ENCODE measurements at places on chromosomes 2 and 18.

- no peak for DNase-seq
Measured at GRCh38 chr2:53987336-53987921, 16.6 kb upstream of the PSME4 start.

DNA sequence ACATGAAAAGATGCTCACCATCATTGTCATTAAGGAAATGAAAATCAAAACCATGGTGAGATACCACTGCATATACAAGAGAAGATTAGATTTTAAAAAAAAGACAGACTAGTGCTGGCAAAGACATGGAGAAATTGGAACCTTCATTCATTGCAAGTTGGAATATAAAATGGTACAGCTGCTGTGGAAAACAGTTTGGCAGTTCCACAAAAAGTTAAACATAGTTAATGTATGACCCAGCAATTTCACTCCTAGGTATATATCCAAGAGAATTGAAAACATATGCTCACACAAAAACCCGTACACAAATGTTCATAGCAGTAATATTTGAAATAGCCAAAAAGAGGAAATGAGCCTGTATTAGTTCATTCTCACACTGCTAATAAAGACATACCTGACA is 33.7 kb upstream of the MBOAT2 start:
- DNase-seq = no peak

- peak; percentile 43 for DNase-seq
Measured at GRCh38 chr18:3995476-3996102, 459.5 kb downstream of the DLGAP1 start.

GRCh38 chr2:26711457-26712161 is 19.1 kb downstream of the KCNK3 start:
- DNase-seq = no peak

- no peak for DNase-seq
Measured at GRCh38 chr2:2324119-2324518, 7.0 kb downstream of the MYT1L start.

- DNase-seq = no peak
Measured at GRCh38 chr2:39127973-39128372, 7.1 kb upstream of the SOS1 start.

DNA sequence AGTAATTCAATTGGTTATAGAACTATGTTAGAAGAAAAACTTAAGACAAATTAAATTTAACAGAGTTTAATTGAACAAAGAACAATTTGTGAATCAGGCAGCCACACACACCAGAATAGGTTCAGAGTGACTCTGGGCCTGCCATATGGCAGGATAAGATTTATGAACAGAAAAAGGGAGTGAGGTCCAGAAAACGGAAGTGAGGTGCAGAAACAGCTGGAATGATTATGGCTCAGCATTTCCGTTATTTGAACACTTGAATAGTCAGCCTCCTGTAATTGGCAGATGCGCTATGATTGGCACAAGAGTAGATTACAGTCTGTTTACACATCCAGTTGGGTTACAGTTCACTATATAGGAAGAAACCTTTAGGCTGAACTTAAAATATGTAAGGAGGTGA is 99.0 kb downstream of the MBD2 start:
- DNase-seq = no peak

DNA sequence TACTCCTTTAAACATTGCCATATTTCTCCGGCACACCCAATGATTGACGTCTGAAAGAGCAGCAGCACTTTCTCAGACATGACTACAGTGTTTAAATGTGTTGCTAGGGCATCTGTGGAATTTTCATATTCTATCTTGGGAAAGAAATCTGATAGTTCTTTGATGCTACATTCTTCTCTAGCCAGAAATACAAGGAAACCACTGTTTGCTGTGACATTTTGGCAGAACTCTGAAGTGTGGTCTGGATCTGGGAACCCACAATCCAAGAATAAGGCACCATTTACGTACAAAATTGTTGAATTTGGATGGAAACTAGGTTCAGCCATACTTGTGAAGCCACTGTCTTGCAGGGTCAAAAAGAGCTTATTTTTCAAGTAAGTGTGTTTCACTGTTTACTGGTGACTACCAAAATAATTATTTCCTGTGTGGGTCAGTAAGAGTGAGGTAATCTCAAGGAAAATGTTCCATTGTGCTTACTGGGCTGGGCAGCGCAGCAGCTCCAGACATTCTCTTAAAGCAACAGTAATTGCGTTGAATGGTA is 21.3 kb upstream of the CD28 start:
- no peak for DNase-seq

DNA sequence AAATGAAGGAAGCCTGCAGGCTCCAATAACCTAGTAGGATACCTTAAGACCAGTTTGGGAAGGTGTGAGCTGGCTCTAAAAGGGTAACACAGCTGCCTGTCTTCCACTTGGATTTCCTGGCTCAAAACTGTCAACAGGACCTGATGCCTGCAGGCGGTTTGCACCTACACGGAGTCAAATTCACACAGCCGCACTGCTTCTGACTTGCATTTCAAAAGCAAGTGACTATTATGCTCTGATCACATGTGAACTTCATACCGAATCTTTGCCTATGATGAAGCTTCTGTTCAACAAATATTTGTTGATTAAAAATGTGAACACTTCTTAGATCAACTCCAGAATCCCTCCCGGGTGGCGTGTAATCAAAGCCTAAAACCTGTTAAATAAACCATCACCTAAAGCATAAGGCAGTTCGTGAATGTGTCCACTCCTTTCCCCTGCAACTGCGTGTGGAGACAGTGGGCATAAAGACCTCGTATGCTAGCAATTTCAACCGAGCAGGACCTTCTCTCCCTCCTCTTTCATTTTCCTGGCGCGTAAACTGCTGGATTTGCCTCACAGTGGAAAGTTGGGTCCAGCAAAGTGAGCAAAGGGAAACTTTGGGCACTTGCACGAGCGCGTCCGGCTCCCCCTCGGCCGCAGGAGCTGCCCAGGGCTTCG is 784 bp downstream of the CRACDL start:
- peak; percentile 28 for DNase-seq

GRCh38 chr2:6878549-6878948 is 972 bp downstream of the RSAD2 start:
- DNase-seq = no peak

- no peak for DNase-seq
Measured at GRCh38 chr18:23719634-23720201, 30.5 kb downstream of the LAMA3 start.

DNA sequence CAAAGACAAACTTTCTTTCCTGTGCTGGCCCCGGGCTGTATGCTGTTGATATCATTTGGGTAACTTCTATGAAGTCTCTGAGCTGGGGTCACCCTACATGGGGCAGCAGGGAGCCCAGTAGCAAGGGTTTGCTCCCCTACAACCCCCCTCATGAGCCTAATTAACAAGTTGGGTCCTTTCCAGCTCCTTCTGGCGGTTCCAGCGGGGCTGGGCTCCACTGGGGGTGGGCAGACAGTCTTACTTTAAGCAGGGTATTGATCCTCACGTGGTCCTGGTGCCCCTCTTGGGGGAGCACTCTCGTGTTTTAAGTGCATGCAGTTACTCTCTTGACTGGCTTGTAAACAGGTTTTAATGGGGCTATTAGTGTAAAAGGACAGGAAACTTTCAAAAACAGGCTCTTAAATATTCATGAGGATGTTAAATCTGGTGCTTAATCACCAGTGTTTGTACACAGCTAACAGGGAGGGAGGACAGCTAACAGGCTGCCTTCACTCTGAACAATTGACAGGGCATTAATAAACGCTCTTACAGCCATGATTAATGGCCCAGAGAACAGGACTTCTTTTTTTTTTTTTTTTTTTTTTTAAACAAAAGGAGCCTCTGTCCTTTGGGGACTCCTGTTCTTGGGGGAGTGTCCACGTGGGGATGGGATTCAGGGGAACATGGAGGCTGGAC is 36.6 kb upstream of the SKOR2 start:
- DNase-seq = no peak

- DNase-seq = no peak
Measured at GRCh38 chr2:60958800-60959199, 58.7 kb upstream of the PEX13 start.

DNA sequence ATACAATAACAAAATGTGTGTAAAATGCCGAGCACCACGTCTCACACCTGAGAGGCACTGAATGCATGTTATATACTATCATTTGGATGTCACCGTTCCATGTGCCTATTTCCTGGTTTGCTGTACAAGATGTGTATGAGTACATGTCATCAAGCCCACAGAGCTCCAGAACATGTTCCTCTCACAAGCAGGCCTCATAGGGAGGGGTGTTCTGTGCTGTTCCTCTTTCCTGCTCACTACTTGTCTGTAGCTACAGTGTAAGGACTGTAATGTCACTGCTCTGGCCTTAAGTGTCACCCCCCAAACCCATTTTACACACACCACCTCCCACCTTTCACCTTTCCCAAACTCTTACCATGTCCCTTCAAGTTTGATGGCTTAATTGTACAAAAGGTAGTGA is 1.8 kb downstream of the AFF3 start:
- DNase-seq = no peak

DNA sequence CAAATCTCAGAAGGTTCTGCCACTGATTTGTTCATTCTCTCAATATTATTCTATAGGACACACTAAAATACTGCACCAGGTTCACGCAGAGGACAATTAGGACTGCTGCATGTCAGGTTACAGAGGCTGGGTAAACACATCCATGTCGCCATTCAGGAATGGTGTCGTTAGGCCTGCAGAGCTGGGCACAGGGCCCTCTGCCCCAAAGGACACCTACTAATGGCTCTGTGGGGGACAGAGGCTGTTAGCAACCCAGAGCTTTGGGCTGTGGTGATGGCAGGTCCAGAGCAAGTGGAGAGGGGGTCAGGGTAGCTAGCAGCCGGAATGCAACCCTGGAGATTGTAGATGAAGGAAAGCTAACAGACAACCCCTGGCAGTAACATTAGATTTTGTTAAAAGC is 115.9 kb downstream of the TTC32 start:
- DNase-seq = no peak

- DNase-seq = no peak
Measured at GRCh38 chr2:205849136-205849535, 166.8 kb downstream of the NRP2 start.

- no peak for DNase-seq
Measured at GRCh38 chr2:11017921-11018320, 106.2 kb downstream of the KCNF1 start.

DNA sequence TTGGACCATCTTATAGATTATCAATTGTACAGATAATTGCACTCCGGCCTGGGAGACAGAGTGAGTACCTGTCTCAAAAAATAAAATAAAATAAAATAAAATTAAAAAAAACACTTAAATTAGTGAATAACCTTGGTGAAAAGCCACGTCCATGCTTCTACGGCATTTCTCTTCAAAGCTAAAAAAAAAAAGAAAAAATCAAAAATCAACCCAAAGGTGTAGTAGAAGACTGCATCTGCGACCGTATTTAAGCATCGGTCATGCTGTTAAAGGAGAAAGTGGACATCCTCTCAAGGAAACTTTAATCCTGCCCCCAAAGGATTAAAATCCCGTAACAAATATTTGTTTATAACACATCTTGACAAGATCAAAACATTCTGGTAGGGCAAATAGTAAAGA is 350 bp upstream of the RNF138 start:
- DNase-seq = no peak

DNA sequence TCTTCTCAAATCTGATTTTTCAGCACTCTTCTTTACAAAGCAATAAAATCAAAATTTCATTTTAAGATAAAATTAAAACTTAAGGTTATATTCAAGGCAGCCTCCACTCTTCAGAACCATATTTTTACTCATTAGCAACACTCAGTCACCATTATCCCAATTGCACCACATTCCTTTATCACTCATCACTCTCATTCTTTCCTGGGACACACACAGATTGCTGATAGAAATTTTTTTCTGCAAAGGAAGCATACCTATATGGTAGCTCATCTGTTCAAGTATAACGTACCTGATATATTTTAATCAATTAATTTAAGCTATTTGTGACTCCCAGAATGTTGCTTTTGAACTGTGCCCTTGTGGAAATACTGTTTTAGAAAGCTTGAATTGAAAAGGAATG is 1559.3 kb upstream of the ZEB2 start:
- no peak for DNase-seq

- DNase-seq = no peak
Measured at GRCh38 chr2:69947325-69947931, 14.0 kb downstream of the ASPRV1 start.

DNA sequence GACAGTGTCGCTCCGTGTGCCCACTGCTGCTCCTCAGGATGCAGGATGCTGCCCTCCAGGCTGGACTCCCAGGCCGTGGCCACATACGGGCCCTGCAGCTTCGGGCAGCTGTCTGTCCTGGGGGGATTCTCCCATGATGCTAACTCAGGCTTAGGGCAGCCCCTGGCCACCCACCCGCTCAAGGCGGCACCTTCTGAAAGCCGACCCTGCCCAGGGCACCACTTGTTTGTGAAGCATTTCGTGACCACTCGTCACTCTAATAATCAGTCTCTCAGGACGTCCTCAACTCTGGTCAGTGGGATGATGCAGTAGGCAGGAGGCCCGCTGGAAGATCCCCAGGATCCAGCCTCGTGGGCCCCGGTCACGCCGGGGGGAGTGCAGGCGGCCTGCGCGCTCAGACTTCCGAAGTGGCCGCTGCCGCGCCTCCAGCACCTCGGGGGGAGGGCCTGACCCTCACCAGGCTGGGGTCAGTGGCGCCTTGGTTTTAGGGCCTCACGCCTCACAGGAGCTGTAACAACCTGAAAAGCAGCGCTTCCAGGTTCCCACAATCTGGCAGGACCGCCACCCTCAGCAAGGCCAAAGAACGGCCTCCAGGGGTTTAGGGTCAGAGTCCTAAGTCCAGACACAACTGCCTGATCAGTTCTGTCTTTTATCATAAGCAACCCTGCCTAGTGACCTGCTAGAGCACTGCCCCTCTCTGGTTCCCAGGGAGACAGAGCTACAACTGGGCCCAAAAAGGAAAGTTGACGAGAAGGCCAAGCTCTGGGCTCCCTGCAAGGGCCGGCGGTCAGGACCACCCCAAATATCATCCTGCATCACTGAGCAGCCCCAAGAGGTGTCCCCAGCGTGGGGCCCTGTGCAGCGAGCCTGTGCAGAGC is 53.0 kb downstream of the EIPR1 start:
- no peak for DNase-seq

DNA sequence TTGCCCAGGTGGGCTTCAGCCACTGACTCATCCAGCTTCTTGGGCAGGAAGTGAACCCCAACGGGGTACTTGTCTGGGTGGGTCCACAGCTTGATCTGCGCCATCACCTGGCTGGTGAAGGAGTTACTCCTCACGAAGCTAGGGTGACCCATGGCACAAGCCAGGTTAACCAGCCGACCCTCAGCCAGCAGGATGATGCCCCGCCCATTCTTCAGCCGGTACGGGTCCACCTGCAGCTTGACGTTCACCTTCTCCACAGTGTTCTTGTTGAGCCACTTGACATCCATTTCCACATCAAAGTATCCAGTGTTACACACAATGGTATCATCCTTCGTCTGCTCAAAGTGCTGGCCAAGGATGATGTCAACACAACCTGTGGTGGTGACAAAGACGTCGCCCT is 121.3 kb upstream of the NXPH2 start:
- no peak for DNase-seq

- DNase-seq = no peak
Measured at GRCh38 chr2:88250404-88250803, 80.3 kb downstream of the THNSL2 start.

- DNase-seq = no peak
Measured at GRCh38 chr2:154693741-154694340, 4.7 kb upstream of the KCNJ3 start.

GRCh38 chr18:57802213-57803102 is 657 bp downstream of the ATP8B1 start:
- DNase-seq = no peak

All from NCI-H187 (cell line).